Activated T-cell treated with anti-CD3 and anti-CD28 coated beads, Interleukin-2, amount 50 U/mL, for 72 hours (primary cell): ENCODE measurements at places on chromosomes 11 and 22. TPM values are rescaled to one million over a fixed set of nuclear protein-coding genes. Genes with fewer than 3 reads are reported as not detected.

DNA sequence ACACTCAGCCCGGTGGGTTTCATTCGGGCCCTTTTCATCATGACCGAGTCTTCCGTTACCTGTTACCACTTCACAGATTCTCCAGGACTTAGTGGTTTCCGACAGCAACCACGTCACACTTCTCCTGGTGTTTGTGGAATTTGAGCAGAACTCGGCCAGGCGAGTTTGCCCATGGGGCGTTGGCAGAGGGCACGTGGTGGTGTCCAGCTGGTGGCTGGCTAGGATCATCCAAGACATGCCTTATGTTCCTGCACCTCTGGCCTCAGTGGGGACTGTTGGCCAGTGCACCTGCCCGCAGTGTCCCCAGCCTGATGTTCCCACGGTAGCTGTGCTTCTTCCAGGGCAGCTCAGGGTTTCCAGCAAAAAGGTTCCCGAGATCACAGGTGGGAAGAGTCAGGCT, 87.3 kb downstream of the ARHGAP8 start:
- H3K36me3 ChIP-seq, result no peaks in the 10 kb centered on the region
- H3K4me3 ChIP-seq, result no peak overlapping the region
- no peaks in the 10 kb centered on the region for H3K4me1 ChIP-seq
- H3K27ac ChIP-seq, result no peak overlapping the region

DNA sequence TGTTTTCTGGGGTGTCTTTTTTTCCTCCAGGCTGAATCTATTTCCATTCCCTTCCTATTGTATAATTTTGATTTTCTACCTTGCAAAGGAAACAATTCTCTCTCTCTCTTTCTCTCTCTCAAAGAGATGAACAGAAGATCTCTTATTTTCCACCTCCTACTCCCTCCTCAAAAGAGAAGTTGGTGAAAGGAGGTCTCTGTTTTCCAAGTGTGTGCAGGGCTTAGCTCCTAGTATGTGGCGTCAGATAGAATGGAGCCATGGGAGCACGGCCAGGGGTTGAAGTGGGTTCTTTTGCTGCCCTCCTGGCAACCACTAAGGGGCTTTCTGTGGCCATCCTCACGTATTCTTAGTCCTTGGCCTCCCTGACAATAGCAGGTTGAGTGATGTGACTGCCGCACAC, 480 bp downstream of the TRIM34 start:
- peak overlapping the region; percentile 90 for H3K4me3 ChIP-seq
- peak overlapping the region; percentile 90 for H3K27ac ChIP-seq
- peaks cover 3% of the 10 kb centered on the region for H3K36me3 ChIP-seq
- H3K27me3 ChIP-seq, result no peaks in the 10 kb centered on the region

DNA sequence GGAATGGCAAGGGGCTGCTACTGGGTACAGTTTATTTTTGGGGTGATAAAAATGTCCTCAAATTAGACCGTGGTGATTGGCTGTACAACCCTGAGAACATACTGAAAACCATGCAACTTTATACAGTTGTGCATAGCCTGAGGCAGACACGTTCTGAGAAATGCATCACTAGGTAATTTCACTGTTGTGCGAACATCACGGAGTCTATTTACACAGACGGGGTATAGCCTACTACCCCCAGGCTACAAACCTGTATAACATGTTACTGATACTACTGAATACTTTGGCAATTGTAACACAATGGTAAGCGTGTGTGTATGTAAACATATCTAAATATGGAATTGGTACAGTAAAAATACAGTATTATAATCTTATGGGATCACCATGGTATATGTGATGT, 23.6 kb downstream of the NARS2 start:
- H3K27ac ChIP-seq, result no peak overlapping the region
- peaks cover 8% of the 10 kb centered on the region for H3K36me3 ChIP-seq
- DNase-seq, result no peak
- no peaks in the 10 kb centered on the region for H3K27me3 ChIP-seq
- peaks cover 10% of the 10 kb centered on the region for H3K4me1 ChIP-seq

The CELSR1 gene
- 1.3 TPM for total RNA-seq

DNA sequence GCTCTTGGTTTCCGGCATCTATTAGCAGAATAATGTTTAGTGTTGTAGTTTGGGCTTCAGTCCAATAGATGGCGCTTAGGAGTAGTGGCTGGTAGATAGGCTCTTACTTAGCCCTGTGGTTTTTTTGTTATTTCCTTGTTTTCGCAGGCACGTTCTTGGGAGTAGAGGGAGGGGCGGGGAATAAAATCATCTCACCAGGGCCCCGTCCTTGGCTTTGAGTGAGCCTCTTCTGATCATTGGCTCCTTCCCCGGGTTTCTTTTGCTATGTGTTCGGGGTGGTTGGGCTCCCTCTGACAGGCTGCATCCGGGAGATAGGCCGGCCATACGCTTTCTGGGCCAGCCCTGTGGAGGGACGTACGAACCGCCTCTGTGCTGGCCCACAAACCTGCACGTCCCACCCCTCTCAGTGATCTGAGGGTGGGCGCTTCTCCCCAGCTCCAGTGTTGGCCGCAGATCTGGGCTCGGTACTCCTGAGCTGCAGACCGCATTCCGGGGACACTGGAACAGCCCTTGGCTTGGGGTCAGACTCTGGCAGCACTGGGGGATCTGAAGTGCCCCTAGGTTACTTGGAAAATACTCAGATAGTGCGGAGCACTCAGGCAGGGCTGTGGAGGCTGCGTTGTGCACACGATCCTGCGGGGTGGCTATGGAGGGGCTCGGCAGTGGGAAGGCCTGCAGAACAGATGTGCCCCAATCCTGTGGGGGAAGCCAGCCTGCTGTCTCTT, 217.0 kb downstream of the DYNC2H1 start:
- H3K36me3 ChIP-seq, result no peaks in the 10 kb centered on the region
- H3K4me3 ChIP-seq, result no peak overlapping the region
- no peak overlapping the region for H3K27ac ChIP-seq
- H3K4me1 ChIP-seq, result peaks cover 5% of the 10 kb centered on the region
- DNase-seq, result peak; percentile 47

- DNase-seq, result no peak
- H3K4me3 ChIP-seq, result no peak overlapping the region
- no peak overlapping the region for H3K27ac ChIP-seq
- H3K27me3 ChIP-seq, result no peaks in the 10 kb centered on the region
- no peaks in the 10 kb centered on the region for H3K36me3 ChIP-seq
Measured at GRCh38 chr11:122714004-122714403, 58.5 kb downstream of the UBASH3B start.

- no peak overlapping the region for H3K4me3 ChIP-seq
- H3K27me3 ChIP-seq, result no peaks in the 10 kb centered on the region
- H3K4me1 ChIP-seq, result peaks cover 4% of the 10 kb centered on the region
Measured at GRCh38 chr22:45124176-45124847, 39.4 kb upstream of the NUP50 start.

The ISX gene
- total RNA-seq, result not detected

GRCh38 chr11:18697576-18697975, 1.0 kb upstream of the TMEM86A start:
- peaks cover 19% of the 10 kb centered on the region for H3K27me3 ChIP-seq
- H3K27ac ChIP-seq, result no peak overlapping the region
- peaks cover 20% of the 10 kb centered on the region for H3K4me1 ChIP-seq
- no peak for DNase-seq
- peak overlapping the region; percentile 81 for H3K4me3 ChIP-seq

The LRP4 gene
- total RNA-seq, result not detected

GRCh38 chr11:64369440-64370421, 10.8 kb downstream of the RPS6KA4 start:
- no peaks in the 10 kb centered on the region for H3K36me3 ChIP-seq
- H3K27me3 ChIP-seq, result no peaks in the 10 kb centered on the region
- DNase-seq, result no peak
- no peaks in the 10 kb centered on the region for H3K4me1 ChIP-seq

DNA sequence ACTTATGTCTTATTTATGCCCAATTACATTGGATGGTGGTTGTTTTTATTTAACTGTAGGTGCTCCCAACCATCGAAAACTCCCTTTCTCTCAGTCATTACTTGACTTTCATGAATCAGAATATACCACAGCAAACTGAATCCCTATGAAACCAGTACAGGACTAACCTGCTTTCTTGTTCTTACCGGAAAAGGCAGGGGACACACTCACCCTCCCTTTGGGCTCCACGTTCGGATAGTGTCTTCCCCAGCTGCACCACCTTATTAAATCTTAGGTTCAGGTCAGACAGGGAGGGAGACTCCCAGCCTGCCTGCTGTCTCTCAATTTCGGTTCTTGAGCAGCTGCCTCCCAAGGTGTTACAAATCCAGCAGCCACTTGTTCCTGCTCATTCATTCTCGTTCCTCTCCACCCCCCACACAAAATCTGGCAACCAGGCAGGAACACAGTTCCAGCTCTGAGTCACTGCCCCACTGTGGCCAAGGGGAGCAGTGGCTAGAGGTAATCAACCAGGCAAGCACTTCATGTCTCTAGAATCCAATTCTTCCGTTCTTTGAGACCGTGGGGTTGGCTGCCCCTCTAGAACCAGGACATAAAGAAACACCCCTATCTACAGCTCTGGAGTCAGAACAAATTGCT, 133.0 kb downstream of the PLEKHA7 start:
- DNase-seq, result no peak
- no peaks in the 10 kb centered on the region for H3K36me3 ChIP-seq
- peaks cover 9% of the 10 kb centered on the region for H3K4me1 ChIP-seq
- H3K27me3 ChIP-seq, result peaks cover 8% of the 10 kb centered on the region
- no peak overlapping the region for H3K4me3 ChIP-seq
- H3K27ac ChIP-seq, result no peak overlapping the region

The SLC17A6 gene
- not detected for total RNA-seq

DNA sequence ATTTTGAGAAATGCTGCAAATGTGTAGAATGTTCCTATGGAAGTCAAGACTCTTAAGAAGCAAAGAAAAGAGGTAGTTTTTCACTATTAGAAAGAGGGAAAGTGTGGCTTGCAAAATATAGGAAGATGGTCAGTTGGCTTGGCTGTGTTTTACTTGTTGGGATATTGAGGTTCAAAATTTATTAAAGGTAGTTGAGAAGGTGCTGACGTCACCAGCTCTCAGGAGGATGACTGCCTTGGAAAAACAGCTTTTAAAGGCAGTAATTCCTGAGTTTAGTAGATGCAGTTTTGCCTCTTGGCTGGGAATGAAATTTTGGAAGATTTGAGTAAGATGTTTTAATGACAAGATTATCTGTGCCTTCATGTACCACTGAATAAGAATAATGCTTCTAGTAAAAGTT, 336 bp downstream of the OR4D9 start:
- no peak overlapping the region for H3K27ac ChIP-seq
- H3K4me3 ChIP-seq, result no peak overlapping the region
- peaks cover 27% of the 10 kb centered on the region for H3K4me1 ChIP-seq

DNA sequence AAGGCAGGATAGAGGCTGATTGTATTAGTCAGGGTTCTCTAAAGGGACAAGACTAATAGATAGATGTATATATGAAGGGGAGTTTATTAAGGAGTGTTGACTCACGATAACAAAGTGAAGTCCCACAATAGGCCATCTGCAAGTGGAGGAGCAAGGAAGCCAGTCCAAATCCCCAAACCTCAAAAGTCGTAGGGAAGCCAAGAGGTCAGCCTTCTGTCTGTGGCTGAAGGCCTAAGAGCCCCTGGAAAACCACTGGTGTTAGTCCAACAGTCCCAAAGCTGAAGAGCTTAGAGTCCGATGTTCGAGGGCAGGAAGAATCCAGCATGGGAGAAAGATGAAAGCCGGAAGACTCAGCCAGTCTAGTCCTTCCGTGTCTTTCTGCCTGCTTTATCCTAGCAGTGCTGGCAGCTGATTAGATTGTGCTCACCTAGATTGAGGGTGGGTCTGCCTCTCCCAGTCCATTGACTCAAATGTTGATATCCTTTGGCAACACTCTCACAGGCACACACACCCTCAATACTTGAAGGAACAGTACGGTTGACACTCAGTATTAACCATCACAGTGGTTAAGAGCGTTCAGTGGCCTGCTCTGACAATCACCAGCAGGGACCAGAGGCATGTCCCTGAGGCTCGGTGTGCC, 135.6 kb downstream of the CSNK2A3 start:
- no peak for DNase-seq
- H3K27ac ChIP-seq, result no peak overlapping the region
- no peaks in the 10 kb centered on the region for H3K27me3 ChIP-seq
- H3K36me3 ChIP-seq, result no peaks in the 10 kb centered on the region
- H3K4me3 ChIP-seq, result no peak overlapping the region
- H3K4me1 ChIP-seq, result no peaks in the 10 kb centered on the region

The FOLR3 gene
- not detected for total RNA-seq

GRCh38 chr11:92911478-92911877, 58.0 kb upstream of the MTNR1B start:
- no peaks in the 10 kb centered on the region for H3K4me1 ChIP-seq
- H3K36me3 ChIP-seq, result no peaks in the 10 kb centered on the region
- no peak overlapping the region for H3K27ac ChIP-seq

DNA sequence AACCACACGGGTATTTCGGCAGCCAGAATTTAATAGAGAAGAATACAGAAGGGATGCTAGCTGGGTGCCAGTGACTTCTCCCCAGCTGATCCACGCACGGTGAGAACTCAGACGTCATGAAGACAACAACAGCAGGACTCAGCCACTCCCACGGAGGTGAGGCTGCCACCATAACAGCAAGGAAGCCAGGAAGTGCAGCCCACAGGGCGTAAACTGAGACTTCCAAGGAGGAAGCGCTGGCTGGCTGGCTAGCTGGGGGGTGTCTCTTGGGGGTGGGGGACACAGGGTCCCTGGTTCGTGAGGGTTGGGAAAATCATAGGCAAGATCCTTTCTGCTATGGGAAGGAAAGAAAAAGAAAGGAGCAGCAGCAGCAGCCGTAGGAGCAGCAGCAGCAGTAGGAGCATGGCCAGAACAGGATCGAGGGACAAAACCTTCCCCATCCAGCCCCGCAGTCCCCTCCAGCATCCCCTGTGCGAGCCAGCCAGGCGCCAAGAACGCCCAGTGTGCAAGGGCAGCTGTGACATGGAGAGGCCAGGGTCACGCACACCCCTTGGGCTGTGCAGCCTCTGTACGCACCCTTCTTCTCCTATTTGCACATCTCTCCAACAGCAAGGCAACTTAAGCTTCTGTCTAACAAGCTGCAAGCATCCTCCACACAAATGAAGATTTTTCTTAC, 49.6 kb upstream of the SHANK2 start:
- no peaks in the 10 kb centered on the region for H3K36me3 ChIP-seq
- no peaks in the 10 kb centered on the region for H3K4me1 ChIP-seq
- no peak overlapping the region for H3K4me3 ChIP-seq
- DNase-seq, result no peak
- H3K27me3 ChIP-seq, result peaks cover 4% of the 10 kb centered on the region

- H3K4me3 ChIP-seq, result no peak overlapping the region
- no peak overlapping the region for H3K27ac ChIP-seq
- no peaks in the 10 kb centered on the region for H3K36me3 ChIP-seq
Measured at GRCh38 chr11:114262681-114263512, 33.3 kb upstream of the NNMT start.

The FAM180B gene
- 0.16 TPM for total RNA-seq

DNA sequence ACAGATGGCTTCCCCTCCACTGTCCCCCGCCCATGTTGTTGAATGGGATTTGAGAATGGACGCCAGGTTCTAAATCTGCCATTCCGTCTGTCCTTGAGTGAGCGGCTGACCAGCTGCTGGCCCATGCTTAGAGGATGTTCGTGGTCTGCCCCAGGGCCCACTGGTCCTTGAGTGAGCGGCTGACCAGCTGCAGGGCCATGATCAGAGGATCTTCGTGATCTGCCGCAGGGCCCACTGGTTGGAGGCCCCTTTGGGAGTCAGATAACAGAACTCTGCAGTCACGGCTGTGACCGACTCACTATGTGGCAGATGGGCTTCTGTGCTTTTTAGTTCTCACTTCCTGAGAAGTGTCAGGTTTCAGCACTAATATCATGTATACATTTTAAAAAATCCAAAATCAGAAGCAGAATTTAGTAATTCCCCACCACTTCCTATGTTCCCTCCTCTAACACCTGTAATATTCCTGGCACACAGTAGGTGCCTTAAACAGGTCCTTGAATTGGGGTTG, 54.1 kb downstream of the MICAL3 start:
- no peak overlapping the region for H3K27ac ChIP-seq
- H3K36me3 ChIP-seq, result no peaks in the 10 kb centered on the region
- H3K4me3 ChIP-seq, result no peak overlapping the region
- H3K27me3 ChIP-seq, result no peaks in the 10 kb centered on the region
- H3K4me1 ChIP-seq, result peaks cover 13% of the 10 kb centered on the region
